ENCODE measurements at places on chromosomes 7 and 10.

- no peak for DNase-seq
These were observed 410.3 kb downstream of the KIF20B start for GRCh38 chr10:90111671-90112070.

DNA sequence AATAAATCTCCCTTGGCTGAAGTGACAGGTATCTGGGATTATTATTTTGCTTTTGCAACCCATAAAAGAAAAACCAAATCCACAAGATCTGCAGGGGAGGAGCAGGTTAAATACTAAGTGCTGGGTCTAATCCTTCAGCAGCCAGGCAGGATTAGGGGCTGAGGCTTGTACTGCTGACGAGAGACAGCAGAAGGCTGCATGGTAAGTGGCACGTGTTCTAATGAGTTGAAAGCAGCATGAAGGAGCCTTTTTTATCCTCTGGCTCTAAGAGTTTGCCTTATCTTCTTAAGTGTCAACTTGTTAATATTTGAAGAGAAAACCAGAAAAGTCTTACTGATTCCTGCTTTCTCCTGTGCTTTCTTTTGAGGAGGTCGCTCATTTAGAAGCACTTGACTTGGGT, 50.0 kb downstream of the LYZL2 start:
- DNase-seq = no peak

DNA sequence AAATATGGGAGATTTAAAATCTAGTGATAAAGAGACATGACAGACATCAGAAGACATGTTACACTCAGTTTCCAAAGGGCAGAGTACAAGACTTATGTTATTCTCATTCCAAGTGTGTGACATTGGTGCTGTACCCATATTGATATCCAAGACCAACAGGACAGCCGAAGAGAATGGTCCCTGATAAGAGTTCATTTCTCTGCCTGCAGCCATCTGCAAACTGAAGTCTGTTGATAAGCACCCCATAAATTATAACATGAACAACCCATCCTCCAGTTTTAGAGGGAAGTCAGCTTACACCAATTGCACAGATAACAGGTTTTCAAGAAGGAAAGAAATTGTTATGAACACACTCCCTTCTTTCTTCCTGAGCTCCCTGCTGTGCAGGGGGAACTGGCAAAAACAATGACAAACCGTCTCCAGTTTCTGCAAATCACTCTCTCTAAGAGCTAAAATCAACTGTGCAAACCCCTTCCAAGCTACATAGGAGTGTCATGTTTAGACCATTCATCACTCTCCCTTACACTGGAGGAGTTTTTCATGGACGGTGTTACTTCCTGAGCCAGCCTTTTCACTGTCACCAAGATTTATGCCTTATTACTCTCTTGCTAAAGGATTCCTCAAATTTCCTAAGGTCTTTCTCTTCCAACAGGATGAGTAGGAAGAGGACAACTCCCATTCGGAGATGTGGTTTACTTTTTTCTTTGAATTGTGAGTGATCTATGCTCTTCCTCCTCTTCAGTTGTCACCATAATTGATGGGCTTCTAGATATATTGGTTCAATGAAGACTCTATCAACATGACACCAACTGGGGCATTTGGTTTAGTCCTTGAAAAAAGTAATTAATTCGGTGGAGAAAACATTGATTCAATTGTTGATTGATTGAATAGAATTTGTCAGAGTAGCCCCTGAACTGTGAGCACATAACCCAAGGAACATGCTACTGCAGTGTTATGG, 80.3 kb upstream of the FAM171A1 start:
- no peak for DNase-seq

GRCh38 chr10:24574161-24574560, 149.5 kb downstream of the ARHGAP21 start:
- no peak for DNase-seq

DNA sequence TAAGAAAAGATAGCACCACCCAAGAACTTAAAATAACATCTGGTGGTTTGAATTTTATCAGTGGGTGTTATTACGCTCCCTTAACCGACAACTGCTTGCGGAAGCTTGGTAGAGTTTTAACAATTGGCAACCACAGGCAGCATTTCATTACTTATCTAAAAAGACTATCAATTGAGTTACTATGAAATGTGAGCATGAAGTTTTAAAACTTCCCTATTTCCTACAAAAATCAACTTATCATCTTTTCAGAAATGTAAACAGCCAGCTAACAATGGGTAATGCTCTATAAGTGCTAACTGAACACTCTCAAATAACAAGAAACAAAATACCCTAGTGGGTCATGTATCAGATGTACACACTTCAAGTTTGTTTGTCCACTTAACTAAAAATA, 68.8 kb downstream of the OSBPL3 start:
- no peak for DNase-seq

- peak; percentile 56 for DNase-seq
These were observed at the start of gene MNX1 for GRCh38 chr7:157010588-157011332. TSS of gene MNX1 (minus strand) at chr7:157010663. CDS start at chr7:157010350, 313 bp downstream.

DNA sequence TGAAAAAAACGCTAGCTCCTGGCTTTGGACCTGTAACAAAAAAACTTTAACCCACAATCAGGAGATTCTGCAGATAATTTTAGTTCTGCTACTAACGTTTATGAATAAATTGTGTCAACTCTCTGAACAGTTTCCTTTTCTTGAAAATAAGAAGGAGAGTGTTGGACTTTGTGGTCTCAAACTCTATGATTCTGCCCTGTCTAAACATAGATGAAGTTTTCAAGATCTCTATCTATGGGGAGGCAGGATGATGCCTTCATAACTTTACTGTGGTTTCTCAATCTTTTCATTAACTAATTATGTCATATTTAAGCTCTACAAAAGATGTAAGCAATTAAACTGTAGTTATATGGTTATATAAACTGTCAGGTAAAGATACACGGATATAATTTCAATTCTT, 162.0 kb downstream of the REEP3 start:
- no peak for DNase-seq

GRCh38 chr7:33716581-33717477, 188.5 kb upstream of the BMPER start:
- DNase-seq = peak; percentile 1

DNA sequence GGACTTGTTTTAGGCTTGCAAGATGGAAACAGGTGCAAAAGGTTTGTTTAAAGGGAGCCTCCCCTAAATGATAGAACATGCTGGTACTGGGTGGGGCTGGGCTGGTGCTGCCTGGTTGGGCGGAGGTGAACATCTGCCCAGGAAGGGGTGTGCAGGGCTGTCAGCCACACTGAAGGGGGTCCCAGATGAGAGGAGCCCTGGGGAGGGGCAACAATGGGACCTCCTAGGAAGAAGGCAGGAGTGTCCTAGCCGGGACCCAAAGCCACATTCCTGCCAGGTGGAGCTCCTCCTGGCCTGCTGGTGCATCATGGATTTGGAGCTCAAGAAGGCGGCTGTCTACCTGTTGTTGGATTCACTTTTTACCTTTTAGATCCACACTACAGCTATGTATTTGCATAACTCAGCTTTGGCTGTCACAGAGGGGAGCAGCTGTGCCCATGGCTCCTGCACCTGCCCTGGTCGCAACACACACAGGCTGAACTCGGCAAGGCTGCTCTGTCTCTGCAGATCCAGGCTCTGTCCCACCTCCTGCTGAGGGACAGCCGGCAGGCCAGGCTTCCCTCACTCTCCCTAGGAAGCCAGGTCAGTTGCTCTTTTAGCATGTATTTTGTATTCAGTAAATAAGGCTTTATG, 59.9 kb downstream of the ADARB2 start:
- no peak for DNase-seq

DNA sequence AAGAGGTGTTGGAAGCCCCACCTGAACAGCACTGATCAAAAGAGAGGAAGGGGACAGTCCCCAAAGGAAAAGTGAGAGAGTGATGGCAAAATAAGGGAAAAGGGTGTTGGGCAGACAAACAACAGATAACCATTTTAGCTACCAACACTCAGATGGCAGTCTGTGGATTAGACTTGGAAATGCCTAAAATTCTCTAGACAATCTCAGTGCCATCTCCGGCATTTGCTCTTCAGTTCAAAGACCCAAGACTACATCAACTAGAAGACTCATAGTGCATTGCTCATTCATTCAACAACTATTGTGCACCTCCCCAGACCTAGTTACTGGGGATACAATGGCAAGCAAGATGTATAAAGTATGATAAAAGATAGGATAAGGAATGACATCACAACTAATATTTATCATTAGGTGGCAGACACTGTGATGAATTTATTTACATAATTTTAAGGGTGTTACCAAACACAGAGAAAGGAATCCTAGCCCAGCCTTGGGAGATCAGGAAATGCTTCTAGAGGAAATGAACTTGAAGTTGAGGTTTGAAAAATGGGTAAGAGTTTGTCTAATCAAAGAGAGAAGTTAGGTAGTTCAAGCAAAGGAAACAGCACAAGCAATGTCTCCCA, 109.3 kb upstream of the ARID5B start:
- no peak for DNase-seq

DNA sequence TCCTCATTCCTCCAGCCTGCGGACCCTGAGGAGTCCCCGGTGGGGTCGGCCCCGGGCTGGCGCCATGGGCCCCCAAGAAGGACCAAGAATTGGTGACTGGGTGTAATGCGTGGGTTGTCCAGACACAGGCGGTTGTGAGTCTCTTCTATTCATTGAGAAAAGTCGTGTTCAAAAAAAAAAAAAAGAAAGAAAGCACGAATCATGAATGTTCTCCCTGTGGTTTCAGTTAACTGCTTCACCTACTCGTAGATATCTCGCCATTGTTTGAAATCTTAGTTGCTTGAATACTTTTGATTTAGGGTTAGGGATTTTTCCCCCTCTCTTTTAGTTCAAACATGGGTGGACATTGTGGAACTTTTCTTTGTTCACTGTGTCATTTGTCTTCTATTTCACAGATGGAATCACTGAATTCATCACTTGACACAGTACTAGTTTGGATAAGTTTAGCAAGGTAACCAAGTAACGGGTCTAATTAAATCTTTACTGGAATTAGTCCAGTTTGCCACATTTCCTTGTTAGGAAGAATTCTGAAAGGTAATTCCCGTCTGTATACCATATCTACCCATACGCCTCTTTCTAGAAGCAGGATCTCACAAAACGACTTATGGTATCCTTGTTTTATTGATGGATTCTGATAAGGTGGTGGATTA, 775 bp downstream of the STARD3NL start:
- DNase-seq = no peak

DNA sequence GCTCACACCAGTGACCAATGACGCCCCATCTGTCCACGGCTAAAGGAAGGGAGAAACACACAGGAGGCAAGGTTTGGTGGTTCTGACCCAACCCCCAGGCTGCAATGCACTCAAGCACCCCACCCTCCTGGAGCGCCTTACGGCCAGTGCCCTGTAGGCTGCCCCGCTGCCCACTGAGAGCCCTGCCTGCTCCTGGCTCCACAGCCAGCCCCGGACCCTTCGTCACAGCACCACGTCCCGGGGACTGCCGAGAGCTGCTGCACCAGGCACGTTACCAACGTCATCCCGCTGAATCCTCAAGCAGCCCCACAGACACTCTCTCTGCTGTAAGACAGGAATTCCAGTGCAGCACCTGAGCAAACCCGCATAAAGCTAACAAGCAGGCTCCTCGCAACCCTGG, 87.8 kb downstream of the MAD1L1 start:
- no peak for DNase-seq

DNA sequence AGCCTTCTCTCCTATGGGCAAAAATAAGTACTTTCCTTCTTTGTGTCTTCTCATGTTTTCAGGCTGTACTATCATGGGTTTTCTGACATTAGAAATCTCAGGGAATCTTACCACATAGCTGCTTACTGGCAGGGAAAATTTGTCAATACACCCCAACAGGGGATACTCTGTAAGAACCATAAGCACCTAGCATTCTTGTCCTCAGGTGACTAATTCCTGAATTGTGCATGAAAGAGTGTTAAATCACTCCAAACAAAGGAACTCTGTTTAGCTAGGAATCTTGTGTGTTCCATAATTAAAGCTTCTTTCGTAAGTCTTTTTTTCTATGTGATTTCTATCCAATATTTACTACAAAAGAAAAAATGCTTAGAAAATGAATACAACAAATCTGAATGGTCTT, 206.7 kb upstream of the POT1 start:
- no peak for DNase-seq

Data from NCI-H1694 (cell line).